ENCODE measurements at places on chromosomes 12 and 14. TPM values are rescaled to one million over a fixed set of nuclear protein-coding genes. Genes with fewer than 3 reads are reported as not detected.

RFX4 gene
- total RNA-seq, result not detected

OR4E2 gene
- total RNA-seq, result not detected

C12orf42 gene
- total RNA-seq, result not detected

METTL3 gene
- total RNA-seq, result 40.3 TPM

PTCSC3 gene
- total RNA-seq, result not detected

ACADS gene
- 3.7 TPM for total RNA-seq

PLEKHD1 gene
- total RNA-seq, result not detected

NTF3 gene
- not detected for total RNA-seq

POTEG gene
- not detected for total RNA-seq

TCL1B gene
- total RNA-seq, result not detected

RPS26 gene
- 331 TPM for total RNA-seq

TAS2R9 gene
- not detected for total RNA-seq

CABP1 gene
- not detected for total RNA-seq

KLHDC1 gene
- total RNA-seq, result 0.94 TPM

ERBB3 gene
- 3.6 TPM for total RNA-seq

GPR132 gene
- not detected for total RNA-seq

PTPN6 gene
- total RNA-seq, result 27.0 TPM

SLC24A4 gene
- not detected for total RNA-seq
